ENCODE measurements at places on chromosomes 5 and 9. TPM values are rescaled to one million over a fixed set of nuclear protein-coding genes. Genes with fewer than 3 reads are reported as not detected.

Gene GM2A
- total RNA-seq: 51.3 TPM

Gene GRXCR2
- not detected for total RNA-seq

Gene HMMR
- total RNA-seq: 25.9 TPM

Gene TMEM215
- 0.27 TPM for total RNA-seq

Gene CATSPER3
- 0.74 TPM for total RNA-seq

Gene FOXD1
- 1.3 TPM for total RNA-seq

Gene C5orf58
- total RNA-seq: not detected

Gene ADAMTS16
- total RNA-seq: 2.0 TPM

Gene GMCL2
- total RNA-seq: not detected

Gene SLC6A19
- total RNA-seq: 22.2 TPM

Gene BAAT
- total RNA-seq: 0.53 TPM

Gene OBP2B
- total RNA-seq: not detected

Gene PCDHA4
- total RNA-seq: 10.7 TPM

Gene WHRN
- 13.3 TPM for total RNA-seq

Gene MED10
- total RNA-seq: 32.3 TPM

Gene FUBP3
- total RNA-seq: 62.3 TPM

Gene STK10
- total RNA-seq: 15.2 TPM

Gene PIP5K1B
- 9.8 TPM for total RNA-seq

Gene SNAPC3
- total RNA-seq: 42.6 TPM

Gene KIF4B
- total RNA-seq: 0.14 TPM

Gene CLTA
- total RNA-seq: 220 TPM

Gene SOX30
- not detected for total RNA-seq

Gene CCNO
- 1.6 TPM for total RNA-seq

Gene RANBP17
- 22.0 TPM for total RNA-seq

Gene KYAT1
- total RNA-seq: 11.5 TPM

Gene CDH18
- 17.8 TPM for total RNA-seq

Gene IL5
- not detected for total RNA-seq

Gene NMUR2
- 0.80 TPM for total RNA-seq

Gene ESM1
- total RNA-seq: 0.17 TPM

Gene PCAT7
- 10.0 TPM for total RNA-seq

Gene WDR38
- not detected for total RNA-seq

Gene SPEF2
- 11.5 TPM for total RNA-seq

Gene PCDHA9
- total RNA-seq: 2.5 TPM

Gene GZMA
- not detected for total RNA-seq

Gene NIPAL4
- total RNA-seq: 0.46 TPM

Gene FCN1
- total RNA-seq: not detected

Gene LRRC70
- total RNA-seq: 1.1 TPM

Gene RNF180
- total RNA-seq: 4.0 TPM

Gene APBA1
- 6.9 TPM for total RNA-seq

Gene AFAP1L1
- 6.4 TPM for total RNA-seq

Gene NTNG2
- total RNA-seq: 2.6 TPM

Gene PCDHA3
- total RNA-seq: 2.6 TPM

Gene LRRC19
- 0.29 TPM for total RNA-seq

Gene OGN
- total RNA-seq: not detected

Gene PLAC8L1
- 0.95 TPM for total RNA-seq

Gene HSD17B3
- total RNA-seq: not detected

Gene SLC25A48
- 8.2 TPM for total RNA-seq

Gene PDE6A
- not detected for total RNA-seq

Gene BTNL9
- total RNA-seq: 0.39 TPM

Gene SHOC1
- not detected for total RNA-seq

Gene MYO10
- total RNA-seq: 33.6 TPM

Gene IFNA7
- not detected for total RNA-seq

Gene BSPRY
- 9.0 TPM for total RNA-seq

Gene TMCO6
- total RNA-seq: 29.4 TPM

Gene ENHO
- total RNA-seq: 0.95 TPM

Gene ARPC5L
- total RNA-seq: 37.9 TPM

Gene TRIM52
- 14.1 TPM for total RNA-seq

Gene SOHLH1
- not detected for total RNA-seq

Gene PCDHB12
- 2.3 TPM for total RNA-seq

Data from type B pancreatic cell (in vitro differentiated cells).